ENCODE measurements at places on chromosomes 6 and 20.

DNA sequence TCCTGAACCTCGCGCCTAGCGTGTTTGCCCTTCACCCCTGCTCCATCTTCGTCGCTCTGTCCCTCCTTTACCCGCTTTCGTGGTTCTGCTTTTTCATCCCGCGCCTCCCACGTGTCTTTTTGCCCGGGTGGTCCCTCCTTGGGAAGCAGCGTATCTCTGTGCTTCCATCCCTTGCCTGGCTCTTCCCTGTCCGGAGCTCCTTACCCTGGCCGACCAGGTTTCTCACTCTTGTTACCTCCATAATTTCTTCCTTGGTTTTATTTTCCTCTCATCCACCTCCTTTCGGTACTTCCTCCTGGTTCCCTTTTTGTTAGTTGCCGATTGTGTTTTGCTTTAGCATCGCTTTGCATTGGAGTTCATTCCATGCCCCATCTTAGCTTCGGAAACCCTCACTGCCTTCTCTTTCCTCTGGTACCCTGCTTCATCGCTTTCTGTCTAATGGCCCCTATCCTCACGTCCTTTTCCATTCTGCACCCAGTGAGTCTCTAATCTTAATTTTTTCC, 735 bp downstream of the FAM135A start:
- DNase-seq, result no peak

DNA sequence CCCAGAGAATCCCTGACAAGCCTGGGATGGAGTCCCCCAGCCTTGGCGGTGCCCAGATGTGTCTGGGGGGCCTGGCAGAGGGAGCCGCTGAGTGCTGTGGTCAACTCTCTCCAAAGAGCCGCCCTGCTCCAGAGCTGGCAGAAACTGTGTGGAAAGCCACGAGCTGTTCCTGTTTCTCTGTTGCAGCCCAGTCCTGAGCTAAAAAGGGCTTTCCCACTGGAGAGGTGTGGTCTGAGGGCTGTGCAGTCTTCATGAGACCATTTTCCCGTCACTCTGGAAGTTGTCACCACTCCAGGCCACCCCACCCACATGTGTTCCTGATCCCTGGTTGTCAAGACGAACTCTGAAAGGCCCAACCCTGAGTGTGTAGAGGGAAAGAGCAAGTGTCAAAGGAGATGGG, 99.7 kb upstream of the KCNK16 start:
- no peak for DNase-seq

DNA sequence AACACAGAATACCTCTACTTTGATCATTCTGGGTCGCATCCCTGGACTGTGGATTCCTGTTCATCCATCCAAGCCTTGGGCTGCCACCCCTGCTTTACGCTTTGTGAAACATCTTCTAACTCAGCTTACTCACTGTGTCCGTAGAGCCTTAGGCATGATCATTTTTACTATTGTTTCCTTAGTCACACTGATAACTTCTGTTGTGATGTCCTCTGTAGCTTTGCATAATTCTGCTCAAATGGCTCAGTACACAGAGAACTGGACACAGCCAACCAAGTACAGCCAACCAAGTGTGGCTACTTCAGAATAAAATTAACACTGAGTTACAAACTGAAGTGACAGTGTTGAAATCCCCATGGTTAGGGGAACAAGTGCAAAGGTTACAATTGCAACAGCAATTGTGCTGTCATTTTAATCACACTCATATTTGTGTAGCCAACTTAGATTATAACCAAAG, 8.6 kb upstream of the FKBP1A start:
- no peak for DNase-seq

DNA sequence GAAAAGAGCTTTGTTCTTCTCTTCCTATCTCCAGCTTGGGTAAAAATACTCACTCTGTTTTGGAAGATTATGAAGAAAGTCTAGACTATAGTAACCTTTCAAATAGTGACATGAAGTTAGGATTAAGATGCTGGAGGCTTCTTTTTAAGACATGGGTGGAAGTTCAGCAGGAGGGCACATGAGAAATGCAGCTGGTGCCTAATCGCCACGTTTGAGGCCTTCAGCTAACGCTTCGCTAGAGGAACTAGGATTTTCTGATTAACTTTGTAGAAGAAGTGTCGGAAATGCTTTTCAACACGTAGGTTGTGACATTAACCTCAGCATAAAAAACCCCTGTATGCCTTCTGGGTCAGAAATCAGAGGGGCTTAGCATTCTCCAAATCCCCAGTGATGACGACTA, 348.1 kb upstream of the MAP3K7 start:
- DNase-seq, result no peak

DNA sequence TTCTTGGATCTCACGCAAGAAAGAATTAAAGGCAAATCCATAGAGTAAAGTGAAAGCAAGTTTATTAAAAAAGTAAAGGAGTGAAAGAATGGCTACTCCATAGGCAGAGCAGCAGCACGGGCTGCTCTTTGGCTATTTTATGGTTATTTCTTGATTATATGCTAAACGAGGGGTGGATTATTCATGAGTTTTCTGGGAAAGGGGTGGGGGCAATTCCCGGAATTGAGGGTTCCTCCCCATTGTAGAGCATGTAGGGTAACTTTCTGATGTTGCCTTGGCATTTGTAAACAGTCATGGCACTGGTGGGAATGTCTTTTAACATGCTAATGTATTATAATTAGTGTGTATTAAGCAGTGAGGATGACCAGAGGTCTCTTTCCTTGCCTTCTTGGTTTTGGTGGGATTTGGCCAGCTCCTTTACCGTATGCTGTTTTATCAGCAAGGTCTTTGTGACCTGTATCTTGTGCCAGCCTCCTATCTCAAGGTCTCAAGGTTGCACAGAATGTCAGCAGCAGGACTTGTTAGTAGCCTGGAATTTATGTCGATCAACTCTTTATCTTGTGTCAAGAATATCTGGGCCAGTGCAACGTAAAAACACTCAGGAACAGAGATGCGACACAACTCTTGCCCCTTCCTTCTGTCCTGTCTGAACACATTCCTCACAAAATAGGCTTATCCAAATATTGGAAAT, 931.4 kb downstream of the QKI start:
- DNase-seq, result no peak

DNA sequence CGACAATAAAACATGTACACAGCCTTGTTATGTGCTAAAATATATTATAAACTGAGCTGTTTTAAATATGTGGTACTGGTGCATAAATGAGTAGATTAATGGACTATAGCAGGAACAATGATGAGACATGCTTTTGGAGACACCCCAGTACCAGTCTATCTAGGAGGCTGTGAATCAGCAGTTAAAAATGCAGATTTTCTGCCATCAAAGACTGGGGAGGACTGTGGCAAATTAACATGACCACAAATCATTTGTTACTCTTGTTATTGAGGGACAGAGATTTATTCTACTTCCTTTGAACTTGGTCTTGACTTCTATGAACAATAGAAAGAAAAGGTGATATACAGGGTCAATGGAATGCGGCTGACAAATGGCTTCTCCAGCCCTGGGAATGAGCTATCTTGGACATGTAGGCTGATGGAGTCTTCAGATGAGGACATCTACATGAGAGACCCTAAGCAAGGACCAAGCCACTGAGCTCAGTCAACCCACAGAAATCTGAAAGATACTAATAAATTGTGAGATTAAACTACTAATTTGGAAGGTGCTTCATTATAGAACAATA, 551.7 kb upstream of the GJE1 start:
- no peak for DNase-seq

- DNase-seq, result no peak
Measured at GRCh38 chr6:145405006-145405551, 330.2 kb downstream of the EPM2A start.

GRCh38 chr6:89986650-89987074, 92.4 kb downstream of the GJA10 start:
- DNase-seq, result no peak

DNA sequence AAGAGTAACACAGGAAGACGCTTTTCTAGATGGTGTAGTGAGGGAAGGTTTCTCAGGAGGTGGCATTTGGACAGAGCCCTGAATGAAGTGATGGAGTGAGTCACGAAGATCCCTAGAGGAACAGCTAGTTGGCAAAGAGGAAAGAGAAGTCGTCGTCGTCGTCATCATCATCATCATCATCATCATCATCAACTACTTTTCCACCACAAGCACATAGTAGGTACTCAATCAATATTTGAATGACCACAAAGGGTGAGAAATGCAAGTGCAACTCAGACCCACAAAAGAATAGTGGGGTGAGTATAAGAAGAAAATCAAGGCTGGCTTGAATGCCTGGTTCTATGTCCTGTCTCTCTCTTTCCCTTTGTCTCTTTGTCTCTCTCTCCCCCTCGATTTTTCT, 28.3 kb upstream of the OCSTAMP start:
- no peak for DNase-seq

GRCh38 chr6:107357031-107357430, 102.3 kb downstream of the PDSS2 start:
- DNase-seq, result no peak

DNA sequence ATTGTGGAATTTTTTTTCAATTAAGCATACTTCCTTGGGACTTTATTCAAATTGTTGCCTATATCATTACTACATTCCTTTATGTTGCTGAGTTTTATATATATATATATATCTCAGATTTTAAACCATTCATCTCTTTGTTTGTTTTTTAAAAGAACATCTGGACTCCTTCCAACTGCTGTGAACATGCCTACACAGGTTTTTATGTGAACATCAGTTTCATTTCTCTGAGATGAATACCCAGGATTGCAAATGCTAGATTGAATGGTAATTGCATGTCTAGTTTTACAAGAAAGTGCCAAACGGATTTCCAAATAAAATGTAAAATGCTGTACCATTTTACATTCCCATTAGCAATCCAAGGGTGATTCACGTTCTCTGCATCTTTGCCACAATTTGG, 1289.3 kb downstream of the HACE1 start:
- DNase-seq, result no peak

DNA sequence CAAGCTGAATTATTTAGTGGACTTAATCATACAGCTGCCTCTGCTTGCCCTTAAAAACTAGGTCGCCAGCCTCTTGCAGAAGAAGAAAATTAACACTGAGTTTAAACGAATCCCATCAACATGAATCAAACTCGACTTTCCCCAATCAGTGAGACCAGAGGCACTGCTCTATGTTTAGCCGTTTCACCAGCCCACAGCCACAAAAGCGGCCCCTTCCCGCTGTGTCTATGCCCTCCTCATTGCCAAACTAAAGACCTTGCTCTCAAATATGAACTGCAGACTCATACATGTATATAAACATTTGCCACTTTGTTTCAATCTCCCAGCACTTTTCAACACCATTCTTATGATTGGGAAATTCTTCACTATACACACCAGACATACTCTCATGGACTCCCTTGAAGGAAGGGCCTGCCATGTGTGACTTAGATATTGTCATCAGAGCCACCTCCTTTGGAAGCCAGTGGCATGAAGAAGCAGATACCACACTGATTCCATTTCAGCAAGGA, 105.8 kb upstream of the ADGRF1 start:
- no peak for DNase-seq

- DNase-seq, result no peak
Measured at GRCh38 chr6:141152951-141153350, 979.8 kb upstream of the GJE1 start.

GRCh38 chr20:20373091-20373571, 5.2 kb downstream of the INSM1 start:
- DNase-seq, result no peak

DNA sequence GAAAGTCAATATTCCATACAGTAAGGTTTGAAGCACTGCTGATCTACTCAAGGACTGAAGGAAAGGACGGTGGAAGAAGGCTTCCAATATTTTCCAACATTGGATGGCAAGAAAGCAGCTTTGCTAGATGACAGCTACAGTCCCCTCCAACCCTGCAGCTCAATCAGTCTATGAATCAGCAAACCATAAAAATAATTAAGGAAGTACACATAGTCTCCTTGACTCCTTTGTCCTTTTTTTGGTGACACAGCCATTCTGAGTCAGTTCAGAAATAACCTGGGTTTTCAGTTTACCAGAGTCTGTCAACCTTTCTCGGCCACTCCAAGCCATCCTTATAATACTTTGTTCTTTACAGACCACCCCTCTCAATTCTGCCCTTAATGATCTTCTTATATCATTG, 232.5 kb downstream of the IBTK start:
- no peak for DNase-seq

GRCh38 chr6:136803608-136804007, 11.3 kb upstream of the MAP3K5 start:
- DNase-seq, result no peak

DNA sequence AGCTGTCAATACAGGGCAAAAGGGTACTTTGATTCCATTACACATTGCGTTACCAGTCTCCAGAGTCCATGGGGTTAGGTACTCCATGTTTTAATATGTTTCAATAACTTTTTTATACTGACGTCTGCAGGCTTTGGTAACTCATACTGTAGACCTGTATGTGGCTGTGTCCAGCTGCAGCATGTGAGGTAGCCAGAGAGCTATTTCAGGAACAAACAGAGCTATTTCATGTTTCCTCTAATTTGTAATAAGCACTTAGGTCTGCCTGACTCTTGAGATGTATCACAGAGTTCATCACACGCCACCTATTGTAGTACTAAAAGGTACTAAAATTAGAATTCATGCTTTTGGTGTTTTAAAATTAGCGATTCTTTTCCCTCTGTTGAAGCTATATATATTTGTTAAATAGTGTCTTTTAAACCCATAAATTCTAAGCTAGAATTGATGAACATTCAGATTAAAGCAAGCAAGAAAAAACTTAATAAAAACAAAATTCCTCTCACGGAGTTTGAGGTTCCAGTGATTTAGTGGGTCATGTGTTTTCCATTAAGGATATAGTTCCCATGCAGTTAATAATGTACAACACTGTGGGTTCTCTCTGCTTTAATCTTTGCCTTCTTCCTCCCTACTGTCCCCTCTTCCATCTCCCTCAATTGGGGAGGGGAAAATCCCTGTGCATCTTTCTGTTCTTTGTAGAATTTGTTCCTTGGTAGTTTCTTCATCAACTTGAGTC, 37.0 kb downstream of the FOXO3 start:
- no peak for DNase-seq

DNA sequence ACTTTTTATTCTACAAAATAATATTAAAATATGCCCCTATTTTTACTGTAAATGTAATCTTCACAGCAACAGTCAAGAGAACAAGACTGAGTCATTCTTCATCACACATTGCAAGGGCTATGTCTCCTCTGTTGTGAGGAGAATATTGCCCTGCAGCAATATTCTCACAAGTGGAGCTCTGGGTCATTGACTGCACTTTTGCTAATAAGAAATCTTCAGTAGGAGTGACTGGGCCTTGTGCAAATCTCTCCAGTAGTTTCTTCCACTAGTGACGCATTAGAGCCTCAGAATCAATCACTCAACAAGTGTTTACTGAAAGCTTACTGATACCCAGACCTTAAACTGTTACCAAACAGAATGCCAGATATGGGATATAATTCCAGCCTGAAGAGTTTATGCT, 49.1 kb downstream of the LAMA2 start:
- no peak for DNase-seq

GRCh38 chr6:135159531-135159930, 21.6 kb upstream of the MYB start:
- DNase-seq, result peak; percentile 38

- no peak for DNase-seq
Measured at GRCh38 chr6:5766260-5766659, 240.5 kb downstream of the NRN1 start.

Measured in stimulated activated CD4-positive, alpha-beta T cell treated with anti-CD3 and anti-CD28 coated beads, Interleukin-2, amount 100 ng/mL, for 24 hours (primary cell).